ENCODE measurements at places on chromosomes 2 and 18. TPM values are rescaled to one million over a fixed set of nuclear protein-coding genes. Genes with fewer than 3 reads are reported as not detected.

The LINC00305 gene
- total RNA-seq, result not detected

The ONECUT2 gene
- 0.11 TPM for total RNA-seq

The EVX2 gene
- total RNA-seq, result not detected

The LBX2 gene
- total RNA-seq, result 3.0 TPM

The RNF138 gene
- total RNA-seq, result not detected

The SAG gene
- total RNA-seq, result not detected

The PAX8 gene
- total RNA-seq, result 0.11 TPM

The ITPRIPL1 gene
- total RNA-seq, result 14.5 TPM

The BOLL gene
- total RNA-seq, result not detected

The GATA6 gene
- total RNA-seq, result 89.3 TPM

The PROKR1 gene
- not detected for total RNA-seq

The LRRC30 gene
- total RNA-seq, result not detected

The CABLES1 gene
- total RNA-seq, result 5.4 TPM

The CROCC2 gene
- total RNA-seq, result 2.9 TPM

The UPP2 gene
- not detected for total RNA-seq

The COL6A3 gene
- total RNA-seq, result 156 TPM

The NOL4 gene
- total RNA-seq, result not detected

The ZBTB7C gene
- 8.1 TPM for total RNA-seq

The CHST9 gene
- total RNA-seq, result 0.21 TPM

The RASGRP3 gene
- total RNA-seq, result 1.6 TPM

The CGREF1 gene
- total RNA-seq, result 3.5 TPM

The TMEM169 gene
- total RNA-seq, result 7.3 TPM

The KLHL29 gene
- total RNA-seq, result 16.3 TPM

The RUFY4 gene
- not detected for total RNA-seq

The CABYR gene
- total RNA-seq, result not detected

The RIT2 gene
- total RNA-seq, result not detected

The GDF7 gene
- total RNA-seq, result 11.6 TPM

The TMX3 gene
- total RNA-seq, result 12.9 TPM

The ANKRD30BL gene
- total RNA-seq, result not detected

The RND3 gene
- total RNA-seq, result 10.7 TPM

The GREB1L gene
- total RNA-seq, result 2.2 TPM

The PLEK gene
- 1.5 TPM for total RNA-seq

The ABCB11 gene
- not detected for total RNA-seq

The DHRS9 gene
- total RNA-seq, result not detected

The CNDP1 gene
- total RNA-seq, result not detected

The FOXI3 gene
- total RNA-seq, result not detected

The APOB gene
- total RNA-seq, result 8.5 TPM

The CAPG gene
- total RNA-seq, result 179 TPM

The PPIG gene
- total RNA-seq, result 30.2 TPM

The KLHL30 gene
- total RNA-seq, result 28.2 TPM

Data from ascending aorta (tissue), 2 donors.